Right atrium auricular region (tissue), 2 donors: ENCODE measurements at places on chromosomes 16 and 17. TPM values are rescaled to one million over a fixed set of nuclear protein-coding genes. Genes with fewer than 3 reads are reported as not detected.

DNA sequence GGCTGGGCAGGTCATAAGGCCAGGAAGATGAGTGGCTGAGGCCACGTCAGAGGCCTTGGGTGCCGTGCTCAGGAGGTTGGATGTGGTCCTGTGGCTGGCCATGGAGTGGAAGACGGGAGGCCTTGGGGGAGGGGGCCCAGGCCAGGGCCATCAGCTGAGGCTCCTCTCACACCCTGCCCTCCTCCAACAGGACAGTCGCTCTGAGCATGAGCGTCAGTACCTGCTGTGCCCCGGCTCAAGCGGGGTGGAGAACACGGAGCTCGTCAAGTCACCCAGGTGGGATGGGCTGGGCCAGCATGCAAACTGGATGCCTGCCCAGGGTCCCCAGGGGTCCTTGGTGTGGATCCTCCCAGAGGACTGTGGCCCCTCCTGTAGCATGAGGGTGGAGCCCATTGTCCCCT, 19.2 kb downstream of the POLR3E start:
- no peak for DNase-seq

- no peak for DNase-seq
Observed at GRCh38 chr17:6936370-6937028, 59.4 kb upstream of the ALOX12 start.

DNA sequence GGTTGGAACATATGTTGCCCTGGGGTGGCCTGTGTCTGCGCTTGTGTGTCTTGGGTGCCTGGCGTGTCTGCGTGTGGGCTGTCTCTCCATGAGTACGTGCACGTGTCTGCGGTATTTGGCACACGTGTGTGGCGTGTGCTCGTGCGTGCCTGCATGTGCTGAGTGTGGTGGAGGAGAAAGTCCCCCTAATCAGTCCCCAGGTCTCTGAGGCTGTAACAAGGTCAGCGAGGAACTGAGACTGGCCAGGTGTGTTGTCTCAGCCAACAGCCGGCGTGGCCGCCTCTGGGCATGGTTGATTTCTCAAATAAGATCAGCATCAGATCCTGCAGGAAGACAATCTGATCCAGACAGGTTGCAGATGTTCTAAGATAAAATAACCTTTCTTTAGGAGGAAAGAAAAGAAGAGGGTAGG, 3.5 kb upstream of the CPNE7 start:
- no peak for DNase-seq

GRCh38 chr17:82281502-82282238, 8.2 kb upstream of the CSNK1D start:
- DNase-seq: no peak

DNA sequence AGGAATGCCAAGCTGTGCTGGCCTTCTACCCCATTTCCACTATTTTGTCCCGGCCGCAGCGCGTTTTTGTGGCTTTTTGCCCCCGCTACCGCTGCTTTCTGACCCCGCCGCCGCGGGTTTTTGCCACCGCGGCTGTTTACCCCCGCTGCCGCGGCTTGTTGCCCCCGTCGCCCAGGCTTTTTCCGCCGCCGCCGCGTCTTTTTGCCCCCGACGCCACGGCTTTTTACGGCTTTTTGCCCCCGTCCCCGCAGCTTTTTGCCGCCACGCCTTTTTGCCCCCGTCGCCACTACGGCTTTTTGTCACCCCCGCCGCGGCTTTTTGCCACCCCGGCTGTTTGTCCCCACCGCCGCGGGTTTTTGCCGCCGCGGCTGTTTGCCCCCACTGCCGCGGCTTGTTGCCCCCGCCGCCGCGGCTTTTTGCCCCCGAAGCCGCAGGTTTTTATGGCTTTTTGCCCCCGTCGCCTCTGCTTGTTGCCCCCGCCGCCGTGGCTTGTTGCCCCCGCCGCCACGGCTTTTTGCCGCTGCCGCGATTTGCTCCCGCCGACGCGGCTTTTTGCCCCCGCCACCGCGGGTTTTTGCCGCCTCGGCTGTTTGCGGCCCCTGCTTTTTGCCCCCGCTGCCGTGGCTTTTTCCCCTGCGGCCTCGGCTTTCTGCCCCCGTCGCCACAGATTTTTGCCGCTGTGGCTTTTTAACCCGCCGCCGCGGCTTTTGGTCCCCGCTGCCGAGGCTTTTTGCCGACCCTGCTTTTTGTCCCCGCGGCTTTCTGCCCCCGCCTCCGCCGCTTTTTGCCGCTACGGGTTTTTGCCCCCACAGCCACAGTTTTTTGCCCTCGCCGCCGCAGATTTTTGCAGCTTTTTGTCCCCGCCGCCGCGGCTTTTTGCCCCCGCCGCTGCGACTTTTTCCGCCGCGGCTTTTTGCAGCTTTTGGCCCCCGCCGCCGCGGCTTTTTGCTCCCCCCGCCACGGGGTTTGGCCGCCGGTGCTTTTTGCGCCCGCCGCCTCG, 520.4 kb upstream of the WSB1 start:
- DNase-seq: no peak

GRCh38 chr16:58462997-58463941, 36.7 kb upstream of the NDRG4 start:
- DNase-seq: no peak

- no peak for DNase-seq
Observed at GRCh38 chr17:58960068-58960467, 146.6 kb downstream of the TRIM37 start.

DNA sequence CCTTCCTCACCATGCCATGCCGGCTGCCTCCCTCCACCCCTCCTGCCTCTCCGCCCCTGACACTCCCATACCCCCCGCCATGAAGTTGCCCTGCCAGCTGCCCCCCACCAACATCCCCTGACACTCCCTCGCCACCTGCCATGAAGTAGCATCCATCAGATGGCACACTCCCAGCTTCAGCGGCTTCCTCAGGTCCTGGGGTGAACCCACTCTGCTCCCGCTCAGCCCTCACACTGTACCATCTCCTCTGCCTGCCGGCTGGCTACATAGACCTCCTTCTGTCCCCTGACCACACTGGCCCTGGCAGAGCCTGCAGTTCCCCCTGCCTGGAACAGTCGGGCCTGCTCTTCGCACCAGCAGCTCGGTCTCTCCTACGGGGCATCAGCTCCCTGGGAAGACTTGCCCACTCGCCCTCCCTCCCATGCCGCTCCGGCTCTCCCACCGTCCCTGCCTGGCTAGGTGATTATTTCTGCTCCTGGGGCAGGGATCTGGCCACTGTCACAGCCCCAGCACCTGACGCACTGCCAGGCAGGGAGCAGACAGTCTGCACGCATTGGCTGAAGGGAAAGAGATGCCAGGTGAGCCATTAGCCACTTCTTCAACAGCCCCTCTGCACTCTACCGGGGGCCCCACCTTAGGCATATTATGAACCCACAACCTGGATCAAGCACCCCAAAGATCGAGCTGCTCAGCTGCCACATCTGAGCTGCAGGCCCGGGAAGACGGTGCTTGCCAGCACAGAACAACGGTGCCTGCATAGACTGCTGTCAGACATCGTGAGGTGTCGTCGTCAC, 9.0 kb downstream of the CANT1 start:
- no peak for DNase-seq

DNA sequence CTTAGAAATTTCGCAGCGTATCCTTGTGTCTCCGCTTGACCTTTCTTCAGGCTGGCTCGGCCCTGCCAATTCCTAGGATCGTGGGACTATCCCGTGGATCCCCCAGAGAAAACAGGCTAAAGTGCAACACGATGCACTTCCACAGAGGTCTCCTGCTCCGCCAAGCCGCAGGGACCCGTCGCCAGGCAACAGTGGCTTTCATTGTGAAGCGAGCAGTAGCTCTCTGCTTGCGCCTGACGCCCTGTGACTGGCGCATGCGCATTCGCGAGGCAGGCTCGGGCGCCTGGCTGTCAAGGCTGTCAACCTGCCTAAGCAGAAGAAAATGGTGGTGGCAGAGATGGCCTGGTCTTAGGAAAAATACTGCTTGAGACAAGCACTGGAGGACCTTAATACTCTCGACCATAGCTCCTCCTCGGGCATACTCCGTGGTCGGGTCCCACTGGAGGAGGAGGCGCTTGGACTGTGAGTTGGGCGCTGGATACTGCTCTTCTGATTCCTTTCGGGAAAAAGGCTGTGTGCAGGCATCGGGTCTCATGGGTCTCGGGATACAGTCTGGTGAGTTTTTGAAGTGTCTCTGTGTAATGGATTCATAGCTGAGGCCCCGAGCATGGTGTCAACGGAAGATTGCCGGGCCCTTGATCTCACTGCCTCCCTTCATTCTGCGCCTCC, 2336.1 kb downstream of the TP53TG3F start:
- no peak for DNase-seq

GRCh38 chr16:78097548-78097947, 1.9 kb upstream of the WWOX start:
- DNase-seq: no peak

DNA sequence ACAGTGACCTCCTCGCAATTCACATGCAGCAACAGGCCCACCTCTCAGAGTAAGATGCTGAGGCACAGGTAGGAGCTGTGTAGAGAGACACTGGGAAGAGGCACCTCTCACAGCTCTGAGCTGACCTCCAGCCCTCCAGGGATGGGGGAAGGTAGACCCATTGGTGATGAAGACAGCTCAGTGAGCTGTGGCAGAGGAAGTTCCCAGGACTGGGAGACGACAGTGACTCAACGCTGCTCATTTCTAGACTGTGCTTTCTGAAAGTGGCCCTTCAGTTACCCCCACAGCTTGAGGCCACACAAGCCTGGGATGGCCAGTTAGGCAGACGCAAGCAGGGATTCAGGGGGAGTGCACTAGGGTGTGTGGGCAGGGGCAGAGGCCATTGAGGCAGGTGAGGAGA, 2073.2 kb downstream of the TP53TG3F start:
- DNase-seq: no peak

- DNase-seq: no peak
Observed at GRCh38 chr16:11342021-11342855, 3.0 kb upstream of the RMI2 start.

- DNase-seq: no peak
Observed at GRCh38 chr17:82765371-82765770, 13.5 kb downstream of the TBCD start.

DNA sequence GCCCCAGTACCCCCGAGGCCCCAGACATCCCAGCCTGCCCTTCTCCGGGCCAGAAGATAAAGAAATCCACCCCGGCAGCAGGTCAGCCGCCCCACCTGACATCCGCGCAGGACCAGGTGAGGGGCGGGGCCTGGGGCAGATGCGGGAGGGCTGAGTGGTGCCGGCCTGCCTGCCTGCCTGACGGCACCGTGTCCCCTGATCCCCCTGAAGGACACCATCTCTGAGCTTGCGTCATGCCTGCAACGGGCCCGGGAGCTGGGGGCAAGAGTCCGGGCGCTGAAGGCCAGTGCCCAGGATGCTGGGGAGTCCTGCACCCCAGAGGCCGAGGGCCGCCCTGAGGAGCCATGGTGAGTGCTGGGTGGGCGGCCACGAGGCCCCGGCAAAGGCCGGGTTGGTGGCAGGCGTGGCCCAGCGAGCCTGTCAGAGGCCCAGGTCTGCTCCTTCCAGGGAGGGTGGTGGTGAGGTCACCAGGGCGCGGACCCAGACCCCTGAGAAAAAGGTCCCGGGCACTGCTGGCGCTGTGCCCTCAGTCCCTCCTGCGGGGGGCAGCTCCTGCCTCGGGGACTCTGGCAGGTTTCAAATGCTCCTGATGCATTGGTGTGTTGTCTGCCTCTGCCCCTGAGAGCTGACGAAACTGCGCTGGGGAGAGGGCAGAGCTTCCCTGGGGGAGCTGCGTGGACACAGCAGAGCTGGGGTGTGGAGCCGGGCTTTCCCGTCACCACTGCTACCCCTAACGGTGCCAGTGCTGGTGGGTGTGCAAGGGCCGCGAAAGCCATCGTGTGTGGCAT, 1.2 kb downstream of the CDT1 start:
- DNase-seq: no peak

DNA sequence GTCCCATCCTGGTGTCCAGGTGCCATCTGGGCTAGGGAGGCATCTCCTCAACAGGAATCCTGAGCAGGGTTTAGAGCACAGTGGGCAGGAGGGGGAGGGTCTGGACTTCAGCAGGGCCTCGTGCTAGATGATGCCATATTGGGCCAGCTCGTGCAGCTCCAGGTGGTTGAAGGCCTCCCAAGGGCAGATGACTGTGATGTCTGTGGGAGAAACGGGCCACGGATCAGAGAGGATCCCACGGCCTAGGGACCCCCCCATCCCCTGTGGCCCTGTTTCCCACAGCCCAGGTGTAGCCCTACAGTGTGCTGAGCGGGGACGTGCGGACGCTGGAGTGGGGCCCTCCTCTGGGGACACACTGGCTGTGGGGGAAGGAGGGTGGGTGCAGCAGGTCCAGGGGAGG, 5.4 kb downstream of the PDE6G start:
- DNase-seq: no peak

DNA sequence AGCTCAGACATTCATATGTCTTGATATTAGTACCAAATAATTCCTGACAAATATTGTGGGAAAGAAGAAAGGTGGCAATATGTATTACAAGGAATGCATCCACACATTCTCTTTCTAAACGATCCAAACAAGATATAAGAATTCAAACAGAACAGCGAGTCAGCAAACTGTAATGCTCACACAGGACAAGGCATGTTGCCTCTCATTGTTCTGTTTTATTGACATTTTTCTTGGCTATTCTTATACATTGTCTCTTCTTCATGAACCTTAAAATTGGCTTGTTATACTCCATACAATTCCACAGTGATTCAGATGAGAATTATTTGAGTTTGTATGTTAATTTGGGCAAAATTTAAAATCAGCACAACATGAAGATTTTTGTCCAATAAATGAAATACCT, 189.1 kb downstream of the HS3ST3B1 start:
- no peak for DNase-seq

DNA sequence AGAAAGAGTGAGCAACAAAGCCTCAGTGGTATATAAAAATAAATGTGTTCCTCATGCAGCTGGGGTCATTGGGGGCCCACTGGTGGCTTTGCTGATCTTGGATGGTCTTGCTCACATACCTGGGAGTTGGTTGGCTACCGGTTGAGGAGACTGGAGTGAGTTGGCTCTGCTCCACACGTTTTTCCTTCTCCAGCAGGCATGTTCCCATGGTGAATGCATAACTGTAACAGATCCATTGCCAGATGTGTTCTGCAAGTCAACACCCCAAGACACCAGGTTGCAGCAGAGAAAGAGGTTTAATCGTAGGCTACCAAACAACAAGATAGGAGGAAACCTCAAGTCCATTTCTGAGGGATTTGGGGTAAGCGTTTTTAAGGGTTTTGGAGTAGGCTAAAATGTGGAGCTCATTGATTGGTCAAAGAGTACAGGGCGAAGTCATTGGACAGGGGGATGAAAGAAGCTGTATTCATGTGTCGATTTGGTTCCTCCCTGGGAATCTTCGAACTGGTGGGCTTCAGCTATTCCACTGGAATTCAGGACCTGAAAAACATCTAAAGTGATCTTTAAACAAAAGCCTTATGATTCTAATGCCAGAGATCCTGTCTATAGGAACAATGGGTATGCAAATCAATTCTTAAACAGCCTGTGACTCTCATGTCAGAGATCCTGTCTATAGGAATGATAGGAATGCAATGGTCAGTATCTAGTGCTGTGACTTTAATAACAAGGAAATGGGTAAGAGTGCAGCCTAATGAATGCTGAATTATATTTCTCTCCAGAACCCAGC, 467.5 kb upstream of the C16orf82 start:
- DNase-seq: no peak

- no peak for DNase-seq
Observed at GRCh38 chr17:64982139-64982915, 63.0 kb upstream of the LRRC37A3 start.

GRCh38 chr16:10629592-10629963, 49.2 kb upstream of the EMP2 start:
- no peak for DNase-seq

GJD3 gene
- total RNA-seq: 1.6 TPM

GPR139 gene
- not detected for total RNA-seq

KIF2B gene
- not detected for total RNA-seq

SPEM2 gene
- not detected for total RNA-seq

ZFP1 gene
- 8.6 TPM for total RNA-seq

MARCHF10 gene
- total RNA-seq: not detected

PYY gene
- not detected for total RNA-seq
